Left renal pelvis (tissue), 4 donors: ENCODE measurements at places on chromosomes 12 and 14. TPM values are rescaled to one million over a fixed set of nuclear protein-coding genes. Genes with fewer than 3 reads are reported as not detected.
A peak's percentile ranks its signal among the peaks of the same experiment; 100 is the strongest.

Gene HOXC12
- polyA plus RNA-seq: not detected

GRCh38 chr12:122753319-122753650 lies 661 bp downstream of the DENR start:
- DNase-seq: no peak

Gene PTHLH
- 0.84 TPM for polyA plus RNA-seq

GRCh38 chr12:4145990-4146859 lies 127.3 kb upstream of the CCND2 start:
- no peak for DNase-seq

Gene HCAR2
- 0.66 TPM for polyA plus RNA-seq

GRCh38 chr14:59427653-59428580 lies 37.3 kb downstream of the GPR135 start:
- DNase-seq: no peak

DNA sequence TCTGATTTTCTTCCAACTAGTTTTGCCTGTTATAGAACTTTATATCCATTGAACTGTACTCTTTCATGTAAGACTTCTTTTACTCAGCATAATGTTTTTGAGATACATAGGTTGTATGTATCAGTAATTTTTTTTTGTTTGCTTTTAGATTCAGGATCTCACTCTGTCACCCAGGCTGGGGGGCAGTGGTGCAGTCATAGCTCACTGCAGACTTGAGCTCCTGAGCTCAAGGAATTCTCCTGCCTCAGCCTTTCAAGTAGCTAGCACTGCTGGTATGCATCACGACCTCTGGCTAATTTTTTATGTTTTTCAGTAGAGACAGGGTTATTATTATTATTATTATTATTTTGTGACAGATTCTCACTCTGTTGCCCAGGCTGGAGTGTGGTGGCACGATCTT lies 65.0 kb upstream of the DDHD1 start:
- DNase-seq: no peak

DNA sequence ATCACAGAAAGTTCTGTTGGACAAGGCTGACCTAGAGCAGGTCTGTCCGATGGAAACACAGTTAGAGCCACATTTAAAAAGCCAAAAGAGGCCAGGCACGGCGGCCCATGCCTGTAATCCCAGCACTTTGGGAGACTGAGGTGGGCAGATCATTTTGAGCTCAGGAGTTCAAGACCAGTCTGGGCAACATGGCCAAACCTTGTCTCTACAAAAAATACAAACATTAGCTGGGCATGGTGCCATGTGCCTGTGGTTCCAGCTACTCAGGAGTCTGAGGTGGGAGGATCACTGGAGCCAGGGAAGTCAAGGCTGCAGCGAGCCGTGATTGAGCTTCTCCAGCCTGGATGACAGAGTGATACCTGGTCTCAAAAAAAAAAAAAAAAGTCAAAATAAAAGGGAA lies 14.9 kb downstream of the UBE3B start:
- DNase-seq: no peak

Gene FERMT2
- polyA plus RNA-seq: 150 TPM

- DNase-seq: peak; percentile 51
Measured at GRCh38 chr12:85866986-85867776, 6.9 kb upstream of the NTS start.

DNA sequence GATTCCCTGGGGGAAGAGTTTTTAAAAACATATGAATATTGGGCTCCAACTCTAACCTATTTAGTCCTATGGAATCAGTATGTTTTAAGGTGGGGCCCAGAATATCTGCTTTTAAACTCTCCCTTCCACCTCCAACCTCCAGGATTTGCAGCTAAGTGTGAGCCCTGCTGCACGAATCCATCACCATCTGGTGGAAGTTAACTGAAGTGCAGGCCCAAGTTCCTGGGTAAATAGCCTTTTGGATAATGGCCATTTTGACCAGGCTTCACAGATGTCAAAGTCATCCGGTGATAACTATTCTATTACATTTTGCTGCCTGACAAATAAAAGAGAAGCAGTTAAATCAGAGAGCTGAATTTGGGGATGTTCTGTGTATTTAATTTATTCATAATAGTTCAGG lies 58.1 kb upstream of the RMST start:
- DNase-seq: no peak

- peak; percentile 5 for DNase-seq
Measured at GRCh38 chr12:95943330-95943842, at the start of gene AMDHD1. TSS of gene AMDHD1 (plus strand) at chr12:95943331. CDS start at chr12:95943399, 68 bp downstream.

Gene RARG
- polyA plus RNA-seq: 73.8 TPM

Gene TAOK3
- polyA plus RNA-seq: 33.4 TPM
